ENCODE measurements at places on chromosomes 2 and 18. TPM values are rescaled to one million over a fixed set of nuclear protein-coding genes. Genes with fewer than 3 reads are reported as not detected.

GRCh38 chr2:62303788-62304187 lies 107.9 kb downstream of the B3GNT2 start:
- peaks cover 75% of the 10 kb centered on the region for H3K4me1 ChIP-seq
- no peaks in the 10 kb centered on the region for H3K36me3 ChIP-seq
- H3K27ac ChIP-seq: peak overlapping the region; percentile 98

DNA sequence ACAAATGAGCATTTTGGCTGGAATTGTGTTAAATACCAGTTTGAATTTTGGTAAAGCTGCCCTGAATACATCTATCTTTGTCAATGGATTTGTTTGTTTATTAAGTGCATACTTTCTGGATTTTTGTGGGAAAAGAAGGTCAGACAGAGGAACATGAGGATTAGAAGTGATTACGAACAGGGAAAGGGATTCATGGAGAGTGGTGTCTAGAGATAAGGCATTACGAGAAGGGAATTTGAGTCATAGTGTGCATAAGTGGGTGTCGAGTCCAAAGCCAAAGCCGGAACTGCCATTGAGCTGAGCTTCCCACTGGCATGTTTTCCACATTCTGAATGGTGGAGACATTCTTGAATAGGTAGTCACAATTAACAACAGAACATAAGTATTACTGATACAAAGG lies 68.9 kb upstream of the EFEMP1 start:
- H3K36me3 ChIP-seq: no peaks in the 10 kb centered on the region
- no peak overlapping the region for H3K27ac ChIP-seq
- H3K4me1 ChIP-seq: no peaks in the 10 kb centered on the region
- peaks cover 2% of the 10 kb centered on the region for H3K27me3 ChIP-seq
- H3K4me3 ChIP-seq: no peak overlapping the region

- no peak overlapping the region for H3K27ac ChIP-seq
- no peaks in the 10 kb centered on the region for H3K27me3 ChIP-seq
- no peak overlapping the region for H3K4me3 ChIP-seq
- peaks cover 5% of the 10 kb centered on the region for H3K4me1 ChIP-seq
- no peak for DNase-seq
Observed at GRCh38 chr2:195411219-195411687, 245.8 kb upstream of the SLC39A10 start.

- no peaks in the 10 kb centered on the region for H3K36me3 ChIP-seq
- no peak for DNase-seq
- peak overlapping the region; percentile 56 for H3K4me3 ChIP-seq
Observed at GRCh38 chr2:9205486-9205885, 1.1 kb upstream of the ASAP2 start.

GRCh38 chr2:128420131-128420530 lies 101.5 kb upstream of the HS6ST1 start:
- no peaks in the 10 kb centered on the region for H3K27me3 ChIP-seq
- DNase-seq: peak; percentile 29
- H3K27ac ChIP-seq: no peak overlapping the region
- H3K4me3 ChIP-seq: no peak overlapping the region
- no peaks in the 10 kb centered on the region for H3K4me1 ChIP-seq

DNA sequence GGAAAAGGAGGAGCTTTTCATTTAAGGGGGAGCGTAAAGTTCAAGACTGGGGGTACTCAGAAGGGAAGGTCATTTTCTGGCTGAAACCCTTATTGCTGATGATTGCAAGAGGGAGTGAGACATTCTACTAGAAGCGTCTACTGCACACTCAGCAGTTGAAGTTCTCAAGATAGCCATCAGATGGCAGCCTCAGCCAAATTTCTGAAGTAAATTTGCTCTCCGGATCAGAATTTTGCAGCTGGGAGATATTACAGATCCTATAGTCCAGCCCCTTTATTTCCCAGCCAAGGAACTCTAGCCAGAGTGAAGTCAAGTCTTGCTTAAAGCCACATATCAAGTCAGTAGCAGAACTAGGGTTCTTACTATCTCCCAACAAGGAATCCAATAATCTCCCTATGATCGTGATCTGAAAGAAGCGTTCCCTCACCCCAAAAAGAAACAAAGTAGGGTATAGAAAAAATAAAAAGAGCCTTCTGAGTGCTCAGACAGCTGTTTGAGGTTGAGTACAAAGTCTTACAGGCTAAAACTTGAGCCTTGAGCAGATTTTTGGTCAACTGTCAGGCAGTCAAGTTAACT lies 24.0 kb downstream of the RAX start:
- H3K4me1 ChIP-seq: no peaks in the 10 kb centered on the region
- DNase-seq: peak; percentile 50
- no peak overlapping the region for H3K27ac ChIP-seq
- H3K36me3 ChIP-seq: no peaks in the 10 kb centered on the region
- peaks cover 75% of the 10 kb centered on the region for H3K27me3 ChIP-seq

DNA sequence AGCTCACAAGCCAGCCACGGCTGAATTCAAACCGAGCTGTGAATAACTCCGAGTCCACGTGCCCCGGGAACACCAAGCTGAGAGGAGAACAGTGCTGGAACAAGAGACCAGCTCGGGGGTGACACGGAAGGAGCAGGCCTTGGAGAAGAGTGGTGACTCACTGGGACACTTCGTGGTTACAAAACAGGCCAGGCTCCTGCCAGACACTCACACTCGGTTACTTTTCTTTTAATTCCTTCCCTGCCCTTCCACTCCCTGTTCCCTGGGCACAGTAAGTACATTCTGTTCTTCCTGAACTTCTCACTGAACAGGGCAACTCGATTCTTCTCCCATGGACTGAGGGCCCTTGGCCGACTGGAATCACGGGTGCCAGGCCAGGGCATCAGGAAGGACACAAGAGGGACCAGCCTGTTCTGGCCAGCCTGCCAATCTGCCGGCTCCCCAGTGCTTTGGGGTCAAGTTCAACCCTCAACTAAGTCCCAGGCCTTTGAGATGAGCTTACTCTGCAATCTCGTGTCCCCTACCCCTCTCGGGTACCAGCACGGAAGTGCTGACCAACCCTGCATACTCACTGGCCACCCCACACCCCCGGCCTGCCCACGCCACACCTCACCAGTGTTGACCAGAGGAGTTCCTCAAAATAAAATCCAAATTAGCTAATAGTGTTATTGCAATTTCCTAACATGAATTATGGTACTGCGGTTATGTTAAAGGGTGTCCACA lies 87.5 kb downstream of the TFCP2L1 start:
- H3K4me1 ChIP-seq: no peaks in the 10 kb centered on the region
- H3K27ac ChIP-seq: no peak overlapping the region
- no peaks in the 10 kb centered on the region for H3K27me3 ChIP-seq
- DNase-seq: no peak
- no peaks in the 10 kb centered on the region for H3K36me3 ChIP-seq

- no peak overlapping the region for H3K27ac ChIP-seq
- H3K27me3 ChIP-seq: no peaks in the 10 kb centered on the region
- no peak overlapping the region for H3K4me3 ChIP-seq
- H3K36me3 ChIP-seq: peaks cover 17% of the 10 kb centered on the region
Observed at GRCh38 chr2:88724643-88725332, 33.3 kb downstream of the RPIA start.

GRCh38 chr18:21254576-21254975 lies 12.5 kb downstream of the GREB1L start:
- H3K27ac ChIP-seq: no peak overlapping the region
- H3K4me3 ChIP-seq: no peak overlapping the region

Gene ZAP70
- 286 TPM for total RNA-seq

Gene LRPPRC
- total RNA-seq: 103 TPM

Gene PSTPIP2
- 4.1 TPM for total RNA-seq

Gene SLC30A3
- 0.38 TPM for total RNA-seq

Gene ABCG5
- total RNA-seq: not detected

Gene GPBAR1
- 0.82 TPM for total RNA-seq

Gene KHK
- 8.0 TPM for total RNA-seq
